ENCODE measurements at places on chromosomes 3 and 15.

- DNase-seq: no peak
Measured at GRCh38 chr15:42368096-42368495, 8.8 kb downstream of the CAPN3 start.

GRCh38 chr3:38364721-38365400 lies 18.3 kb downstream of the XYLB start:
- no peak for DNase-seq

- no peak for DNase-seq
Measured at GRCh38 chr3:140767566-140767965, 89.7 kb downstream of the TRIM42 start.

GRCh38 chr3:139935016-139935865 lies at the start of gene CLSTN2:
Gene CLSTN2, plus strand, starts transcription at chr3:139935185.
- no peak for DNase-seq

GRCh38 chr15:47762621-47763020 lies 45.3 kb downstream of the SEMA6D start:
- DNase-seq: no peak

- DNase-seq: no peak
Measured at GRCh38 chr3:186098740-186099139, 10.1 kb downstream of the ETV5 start.

DNA sequence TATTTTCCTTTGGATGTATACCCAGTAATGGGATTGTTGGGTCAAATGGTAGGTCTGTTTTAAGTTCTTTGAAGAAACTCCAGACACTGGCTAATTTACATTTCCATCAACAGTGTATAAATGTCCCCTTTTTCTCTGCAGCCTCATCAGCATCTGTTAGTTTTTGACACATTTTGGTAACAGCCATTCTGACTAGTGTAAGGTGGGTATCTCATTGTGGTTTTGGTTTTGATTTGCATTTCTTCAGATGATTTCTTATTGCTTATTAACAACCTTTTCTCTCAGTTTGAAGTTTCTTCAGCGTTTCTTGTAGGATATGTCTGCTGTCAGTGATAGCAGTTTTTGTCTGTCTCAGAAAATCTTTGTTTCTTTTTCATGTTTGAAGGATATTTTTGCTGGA lies 15.4 kb downstream of the GALK2 start:
- no peak for DNase-seq

GRCh38 chr3:21326704-21327475 lies 424.1 kb downstream of the ZNF385D start:
- DNase-seq: no peak

- no peak for DNase-seq
Measured at GRCh38 chr3:124142389-124142970, 150.6 kb upstream of the ROPN1 start.

DNA sequence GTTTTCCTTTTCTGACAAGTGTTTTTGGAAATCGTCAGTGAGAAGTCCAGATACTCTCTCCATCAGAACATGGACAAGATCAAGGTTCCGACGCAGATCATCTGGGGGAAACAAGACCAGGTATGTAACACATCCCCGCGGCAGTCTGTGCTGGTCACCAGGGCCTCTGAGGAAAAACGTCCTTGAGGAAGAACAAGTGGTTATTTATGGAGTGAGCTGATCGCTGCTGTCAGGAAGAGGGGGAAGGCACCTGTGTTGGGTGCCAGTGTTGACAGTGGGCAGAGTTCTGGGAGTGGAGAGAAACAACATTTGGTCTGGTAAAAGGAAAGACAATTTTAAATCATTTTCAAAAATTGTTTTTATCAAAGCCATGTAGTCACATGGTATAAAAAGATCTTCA lies 20.7 kb upstream of the RPP14 start:
- DNase-seq: no peak

DNA sequence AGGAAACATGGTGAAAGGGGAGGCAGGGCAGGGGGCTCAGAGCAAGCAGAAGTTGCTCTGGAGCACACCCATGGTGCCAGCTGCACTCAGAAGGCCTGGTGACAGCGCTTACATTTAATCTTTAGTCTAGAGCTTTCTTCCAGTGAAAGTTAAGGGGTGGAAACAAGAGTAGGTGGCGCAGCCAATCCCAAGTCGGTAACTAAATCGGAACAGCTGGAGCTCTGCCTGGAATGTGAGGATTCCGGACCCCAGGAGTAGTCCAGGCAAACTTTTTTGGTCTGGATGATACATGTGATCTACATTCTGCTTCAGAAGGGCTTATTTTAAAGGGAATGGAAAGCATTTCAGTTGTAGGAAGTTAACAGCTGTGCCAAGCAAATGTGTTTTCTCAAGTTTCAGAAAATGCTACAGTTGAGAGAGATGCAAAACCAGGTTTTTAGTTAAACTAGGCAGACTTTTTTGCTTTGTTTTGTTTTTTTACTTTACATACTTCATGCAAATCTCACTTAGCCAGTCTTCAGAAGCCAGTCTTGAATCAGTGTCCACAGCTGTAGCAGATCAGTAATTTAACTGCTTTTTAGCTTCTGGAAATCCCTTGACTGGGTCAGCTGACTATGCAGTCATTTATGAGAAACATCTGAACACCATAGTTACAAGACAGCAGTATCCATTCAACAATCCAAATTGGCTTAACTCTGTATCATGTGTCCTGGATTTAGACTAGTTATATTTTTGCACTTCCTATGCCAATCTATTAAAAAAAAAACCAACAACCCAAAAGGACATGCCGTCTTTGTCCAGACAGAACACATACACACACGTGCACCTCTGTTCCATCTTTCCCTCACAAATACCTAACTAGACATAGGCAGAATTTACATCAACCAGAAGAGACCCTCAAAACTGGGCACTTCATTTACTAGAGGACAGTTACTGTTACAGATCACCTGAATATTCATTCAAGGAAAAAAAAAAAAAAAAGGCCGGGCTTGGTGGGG lies 33.2 kb downstream of the ZNF106 start:
- no peak for DNase-seq

DNA sequence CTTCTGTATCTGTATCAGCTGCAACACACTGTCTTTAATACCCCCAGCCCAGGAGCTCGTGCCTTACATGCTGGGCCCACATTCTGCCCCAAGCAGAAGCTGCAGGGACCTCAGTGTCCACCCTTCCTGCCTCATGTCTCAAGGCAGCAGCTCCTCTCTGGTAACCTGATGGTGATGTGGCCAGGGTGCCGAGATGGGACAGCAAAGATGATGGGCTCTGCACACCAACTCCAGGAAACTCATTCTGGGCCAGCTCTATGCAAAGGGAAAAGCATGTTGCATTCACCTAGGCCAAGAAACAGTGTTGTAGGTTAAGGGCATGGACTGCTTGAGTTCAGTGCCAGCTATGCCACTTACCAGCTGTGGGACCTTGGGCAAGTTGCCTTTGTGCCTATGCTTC lies 79.5 kb upstream of the PRR23C start:
- DNase-seq: no peak

- DNase-seq: no peak
Measured at GRCh38 chr3:127409421-127410136, 121.7 kb upstream of the PRR20G start.

- no peak for DNase-seq
Measured at GRCh38 chr15:56537881-56538280, 72.9 kb upstream of the MNS1 start.

- no peak for DNase-seq
Measured at GRCh38 chr3:152253514-152253913, 15.2 kb upstream of the MBNL1 start.

DNA sequence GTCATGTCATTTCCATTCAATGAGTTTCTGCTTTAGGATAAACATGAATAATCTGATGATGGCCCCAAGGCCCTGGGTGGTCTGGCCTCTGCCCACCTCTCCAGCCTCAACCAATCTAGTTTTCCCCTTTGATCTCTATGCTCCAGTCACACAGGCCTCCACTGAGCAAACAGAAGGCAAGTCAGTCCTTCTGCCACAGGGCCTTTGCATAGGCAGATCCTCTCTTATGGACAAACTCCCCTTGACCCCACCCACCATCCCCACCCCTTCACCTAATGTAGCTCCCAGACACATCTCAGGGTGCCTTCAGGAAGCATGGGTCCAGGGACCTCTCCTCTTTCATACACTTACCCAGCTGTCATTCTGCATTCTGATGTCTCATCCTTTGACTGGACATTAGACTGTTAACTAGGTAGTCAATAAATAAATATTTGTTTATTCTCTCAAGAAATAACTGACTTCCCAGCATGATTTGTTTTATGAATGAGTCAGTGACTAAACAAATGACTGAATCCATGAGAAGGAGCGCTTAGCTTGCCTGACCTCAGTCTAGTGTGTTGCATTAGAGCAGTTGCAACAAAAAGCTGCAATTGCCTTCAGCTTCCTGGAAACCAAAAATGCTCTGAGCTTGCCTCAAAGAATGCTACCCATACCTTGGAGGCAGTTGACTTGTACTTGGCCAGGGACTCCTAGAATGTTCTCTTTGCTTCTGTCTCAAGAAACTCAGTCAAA lies 386.6 kb upstream of the WNT5A start:
- DNase-seq: no peak

GRCh38 chr3:193842832-193843473 lies 249.9 kb downstream of the OPA1 start:
- DNase-seq: no peak

GRCh38 chr3:12935023-12935860 lies 93.9 kb upstream of the RPL32 start:
- DNase-seq: no peak

- no peak for DNase-seq
Measured at GRCh38 chr3:175274056-175274455, 414.9 kb downstream of the NAALADL2 start.

- DNase-seq: no peak
Measured at GRCh38 chr3:172478116-172478515, 29.9 kb upstream of the GHSR start.

Measured in activated CD4-positive, alpha-beta T cell treated with anti-CD3 and anti-CD28 coated beads, Interleukin-2, amount 50 U/mL, for 24 hours (primary cell).